ENCODE measurements at places on chromosomes 6 and 20.

DNA sequence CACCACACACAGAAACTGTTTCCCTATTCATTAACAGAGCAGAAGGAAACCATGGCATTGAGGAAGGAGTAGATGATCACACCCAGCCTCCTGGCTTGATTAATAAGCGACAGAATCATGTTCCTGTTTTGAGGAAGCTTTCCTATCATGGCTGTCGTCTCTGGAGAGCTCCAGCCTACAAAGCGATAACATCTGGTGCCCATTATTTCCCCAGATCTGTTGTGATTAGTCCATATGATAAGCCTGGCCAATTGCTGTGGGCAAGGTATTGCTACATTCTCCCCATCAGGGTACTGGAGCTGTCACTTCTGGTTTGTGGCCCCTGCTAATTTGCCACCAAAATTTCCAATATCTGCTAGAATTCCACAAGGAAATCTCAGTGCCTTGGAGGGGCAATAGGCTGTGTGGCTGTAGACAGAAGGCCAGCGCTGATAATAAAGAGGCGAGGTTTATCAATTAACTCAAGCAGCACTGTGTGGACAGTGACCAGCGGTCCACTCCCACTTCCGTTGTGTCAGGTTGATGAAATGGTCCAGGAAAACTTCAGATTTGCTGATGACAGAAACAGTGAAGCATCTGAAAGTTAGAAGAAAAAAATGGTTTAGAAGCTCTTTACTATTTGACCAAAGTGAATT, 66.4 kb downstream of the OLIG3 start:
- no peak for DNase-seq

GRCh38 chr6:90369024-90369519, 72.4 kb upstream of the BACH2 start:
- no peak for DNase-seq

GRCh38 chr6:140105857-140106256, 731.4 kb upstream of the CITED2 start:
- DNase-seq: no peak

GRCh38 chr6:142802124-142802523, 142.9 kb downstream of the HIVEP2 start:
- DNase-seq: no peak

DNA sequence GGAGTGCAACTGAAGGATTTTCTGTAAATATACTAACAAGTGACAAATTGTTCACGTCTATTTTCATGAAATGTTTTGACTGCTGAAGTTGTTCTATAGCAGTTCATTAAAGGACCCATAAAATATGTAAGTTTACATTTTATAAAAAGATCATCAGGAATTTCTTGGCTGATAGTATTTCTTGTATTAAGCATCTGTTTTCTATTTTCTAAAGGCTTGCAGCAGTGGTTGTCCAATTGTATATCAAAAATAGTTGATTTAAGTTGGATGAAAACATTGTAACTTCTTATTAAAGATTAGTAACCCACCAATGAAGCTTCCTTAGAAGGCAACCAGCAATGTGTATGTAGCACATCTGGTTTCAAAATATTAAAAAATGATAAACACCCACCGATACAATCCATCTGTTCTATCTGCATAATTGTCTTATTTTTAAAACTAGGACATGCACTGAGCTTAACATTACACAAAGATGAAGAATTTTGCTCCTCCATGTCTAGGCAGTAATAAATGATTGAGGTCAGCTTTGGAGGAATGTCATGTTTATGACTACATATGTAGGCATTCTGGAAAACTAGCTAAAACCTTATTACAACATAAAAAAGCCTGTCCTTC, 301.3 kb upstream of the TCF21 start:
- DNase-seq: no peak
